ENCODE measurements at places on chromosomes 1 and 21.
A peak's percentile ranks its signal among the peaks of the same experiment; 100 is the strongest.

DNA sequence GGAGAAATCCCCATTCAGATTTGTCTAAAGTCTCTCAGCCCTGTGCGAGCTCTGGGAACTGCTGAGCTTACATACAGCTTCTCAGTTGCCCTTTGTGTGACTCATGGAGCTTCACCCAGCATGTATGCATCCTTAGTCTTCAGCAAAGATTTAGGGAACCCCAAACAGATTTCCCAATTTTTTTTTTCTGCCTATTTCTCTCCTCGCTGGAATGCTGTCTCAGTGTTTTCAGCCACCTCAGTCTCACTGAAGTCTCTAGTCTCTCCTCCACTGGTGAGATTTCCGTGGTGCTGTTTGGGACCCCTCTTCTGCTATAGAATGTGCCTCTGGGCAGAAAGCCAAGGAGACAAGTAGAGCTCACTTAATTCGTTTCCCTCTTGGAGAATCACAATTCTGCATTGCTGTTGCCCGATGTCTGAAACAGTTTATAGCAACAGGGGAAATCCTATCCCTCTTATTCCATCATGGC is 28.1 kb upstream of the TXLNA start:
- no peak for DNase-seq
- H3K27me3 ChIP-seq, result no peaks in the 10 kb centered on the region
- H3K27ac ChIP-seq, result no peak overlapping the region
- H3K4me3 ChIP-seq, result no peak overlapping the region

DNA sequence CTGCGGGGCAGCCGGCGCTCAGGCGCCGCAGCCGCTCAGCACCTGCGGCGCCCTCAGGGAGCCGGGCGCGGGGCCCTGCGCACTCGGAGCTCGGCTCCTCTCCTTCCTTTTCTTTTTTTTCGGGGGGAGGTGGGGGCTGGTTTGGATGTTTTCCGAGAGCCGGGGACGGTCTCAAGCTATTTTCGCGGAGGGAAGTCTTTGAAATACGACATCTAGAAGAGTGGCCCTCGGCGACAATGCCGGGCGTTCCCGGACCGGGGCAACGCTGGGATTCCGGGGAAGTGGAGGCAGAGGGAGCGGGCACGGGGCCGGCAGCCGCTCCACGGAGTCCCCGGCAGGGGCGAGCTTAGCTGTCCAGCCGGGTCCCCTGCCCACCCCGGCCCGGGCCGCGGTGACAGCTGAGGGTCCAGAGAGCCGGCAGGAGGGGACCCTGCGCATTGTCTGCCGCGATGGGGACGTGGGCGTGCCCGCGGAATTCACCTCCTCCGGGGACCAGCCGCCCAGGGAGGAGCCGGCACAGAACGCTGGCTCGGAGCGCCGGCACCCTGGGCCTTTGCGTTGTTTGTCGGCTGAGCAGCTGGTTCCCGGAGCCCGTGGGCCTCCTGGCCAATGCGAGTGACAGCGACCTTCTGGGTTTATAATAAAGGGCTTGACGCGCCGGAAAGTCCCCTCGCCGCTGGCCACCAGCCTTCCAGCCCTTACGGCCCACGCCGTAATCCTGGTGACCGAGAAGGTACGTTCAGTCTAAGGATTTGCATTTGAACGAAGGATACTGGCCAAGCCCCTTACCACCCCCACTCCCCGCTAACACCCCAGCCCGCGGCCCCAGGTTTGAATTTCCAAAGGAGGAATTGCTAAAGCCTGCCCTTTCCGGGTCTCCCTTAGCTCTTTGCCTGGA is 582 bp downstream of the SLC37A1 start:
- peaks cover 11% of the 10 kb centered on the region for H3K4me1 ChIP-seq
- H3K27ac ChIP-seq, result peak overlapping the region; percentile 94
- H3K36me3 ChIP-seq, result peaks cover 7% of the 10 kb centered on the region
- peak; percentile 79 for DNase-seq
- no peaks in the 10 kb centered on the region for H3K27me3 ChIP-seq

- no peak overlapping the region for H3K27ac ChIP-seq
- no peaks in the 10 kb centered on the region for H3K36me3 ChIP-seq
- no peak overlapping the region for H3K4me3 ChIP-seq
- peaks cover 7% of the 10 kb centered on the region for H3K27me3 ChIP-seq
Measured at GRCh38 chr1:2925918-2926317, 95.3 kb upstream of the ACTRT2 start.

DNA sequence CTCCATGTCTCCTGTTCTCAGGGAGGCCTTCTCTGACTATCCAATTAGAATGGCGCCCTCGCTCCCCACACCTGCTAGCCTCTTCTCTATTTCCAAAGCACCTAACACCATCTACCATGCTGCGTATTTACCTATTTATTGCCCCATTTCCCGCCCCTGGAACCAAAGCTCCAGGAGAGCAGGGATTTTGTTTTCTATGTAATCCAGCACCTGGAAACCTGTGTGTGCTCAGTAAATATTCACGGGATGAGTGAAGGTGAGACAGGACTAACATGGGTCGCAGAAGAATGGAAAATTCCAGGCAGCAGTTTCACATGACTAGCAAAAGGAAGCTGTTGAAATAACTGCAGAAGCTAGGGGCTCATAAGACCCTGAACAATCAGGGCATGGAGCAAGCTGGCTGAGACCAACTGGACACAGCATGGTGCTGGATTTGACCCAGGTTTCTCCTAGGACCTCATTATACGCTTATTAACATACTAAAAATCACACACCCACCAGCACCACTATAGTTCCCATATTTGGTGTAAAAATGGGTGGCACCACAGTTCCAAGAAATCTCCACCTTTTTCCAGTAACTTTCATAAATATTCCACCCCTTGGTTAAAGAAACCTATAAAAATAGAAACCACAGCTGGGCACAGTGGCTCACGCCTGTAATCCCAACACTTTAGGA is 15.1 kb upstream of the TENT5B start:
- no peak overlapping the region for H3K4me3 ChIP-seq
- peaks cover 3% of the 10 kb centered on the region for H3K4me1 ChIP-seq
- no peak overlapping the region for H3K27ac ChIP-seq
- no peaks in the 10 kb centered on the region for H3K36me3 ChIP-seq
- peaks cover 12% of the 10 kb centered on the region for H3K27me3 ChIP-seq

DNA sequence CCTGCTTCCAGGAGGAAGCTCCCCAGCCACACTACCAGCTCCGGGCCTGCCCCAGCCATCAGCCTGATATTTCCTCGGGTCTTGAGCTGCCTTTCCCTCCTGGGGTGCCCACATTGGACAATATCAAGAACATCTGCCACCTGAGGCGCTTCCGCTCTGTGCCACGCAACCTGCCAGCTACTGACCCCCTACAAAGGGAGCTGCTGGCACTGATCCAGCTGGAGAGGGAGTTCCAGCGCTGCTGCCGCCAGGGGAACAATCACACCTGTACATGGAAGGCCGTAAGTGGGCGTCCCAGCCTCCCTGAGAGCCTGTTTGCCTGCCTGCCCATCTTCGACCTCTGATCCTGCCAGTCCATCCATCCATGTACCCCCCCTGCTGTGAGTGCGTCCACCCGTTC is 3.6 kb downstream of the ECM1 start:
- H3K27me3 ChIP-seq, result no peaks in the 10 kb centered on the region
- H3K27ac ChIP-seq, result no peak overlapping the region
- peaks cover 12% of the 10 kb centered on the region for H3K36me3 ChIP-seq

DNA sequence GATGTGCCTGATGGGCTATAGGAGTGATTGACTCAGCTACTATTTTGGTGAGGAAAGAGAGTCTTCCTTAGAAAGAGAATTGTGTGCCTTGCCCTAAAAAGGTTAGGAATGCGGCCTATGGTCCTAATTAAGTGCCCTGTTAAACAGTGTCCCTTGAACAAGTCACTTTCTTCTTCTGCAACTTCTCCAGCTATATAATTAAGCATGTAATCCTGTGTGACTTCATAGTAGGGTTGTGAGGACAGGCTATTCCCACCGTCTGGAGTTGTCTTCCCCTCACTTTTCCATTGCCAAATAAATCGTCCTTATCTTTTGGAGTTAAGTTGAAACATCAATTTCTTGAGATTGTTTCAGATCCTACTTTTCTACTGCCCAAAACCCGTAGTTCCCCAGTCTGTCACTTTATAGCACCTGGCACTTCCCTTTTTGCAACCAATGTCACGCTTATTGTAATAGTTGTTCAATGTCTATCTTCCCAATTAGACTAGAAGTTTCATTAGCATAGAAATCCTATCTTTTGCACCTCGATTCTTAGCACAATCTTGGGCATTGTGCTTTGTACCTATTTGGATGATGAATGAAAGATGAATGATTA is 27.6 kb upstream of the SLC16A1 start:
- H3K4me3 ChIP-seq, result peak overlapping the region; percentile 51
- no peaks in the 10 kb centered on the region for H3K36me3 ChIP-seq
- peaks cover 18% of the 10 kb centered on the region for H3K4me1 ChIP-seq
- H3K27ac ChIP-seq, result peak overlapping the region; percentile 80
- no peak for DNase-seq

DNA sequence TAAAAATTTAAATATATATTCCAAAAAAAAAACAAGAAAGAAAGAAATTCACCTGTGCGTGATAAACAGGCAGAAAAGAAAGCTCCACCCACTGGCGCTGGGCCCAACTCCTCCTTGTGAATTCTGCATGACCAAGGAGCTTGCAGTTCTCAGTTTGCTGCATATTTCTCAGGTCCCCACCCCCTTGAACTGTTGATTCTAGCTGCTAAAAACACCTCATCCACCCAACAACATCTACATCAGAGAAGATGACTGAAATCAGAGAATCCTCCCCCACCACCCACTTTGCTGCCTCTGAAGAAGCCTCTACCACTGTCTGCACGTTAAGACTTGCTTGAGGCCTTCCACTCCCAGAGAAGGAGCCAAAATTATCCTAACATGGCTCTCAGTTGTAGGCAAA is 104.8 kb downstream of the RGS2 start:
- H3K4me1 ChIP-seq, result no peaks in the 10 kb centered on the region
- H3K36me3 ChIP-seq, result peaks cover 6% of the 10 kb centered on the region
- DNase-seq, result no peak
- no peak overlapping the region for H3K27ac ChIP-seq

DNA sequence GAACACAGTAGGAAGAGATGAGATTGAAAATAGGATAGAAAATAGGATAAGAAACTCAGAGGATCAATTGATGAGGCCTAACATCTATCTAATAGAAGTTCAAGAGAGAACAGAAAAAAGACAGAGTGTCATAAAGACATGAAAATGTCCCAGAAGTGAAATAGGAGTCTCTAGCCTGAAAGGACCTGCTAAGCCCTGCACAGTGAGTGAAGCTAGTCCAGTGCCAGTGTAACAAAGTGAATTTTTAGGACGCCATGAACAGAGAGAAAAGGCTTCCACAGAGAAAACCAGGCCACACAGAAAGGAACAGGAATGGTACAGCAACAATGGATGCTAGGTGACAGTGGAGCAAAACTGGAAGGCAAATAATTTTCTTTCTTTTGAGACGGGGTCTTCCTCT is 20.3 kb upstream of the LSS start:
- H3K4me1 ChIP-seq, result peaks cover 22% of the 10 kb centered on the region
- H3K4me3 ChIP-seq, result no peak overlapping the region
- peaks cover 40% of the 10 kb centered on the region for H3K36me3 ChIP-seq
- DNase-seq, result no peak

DNA sequence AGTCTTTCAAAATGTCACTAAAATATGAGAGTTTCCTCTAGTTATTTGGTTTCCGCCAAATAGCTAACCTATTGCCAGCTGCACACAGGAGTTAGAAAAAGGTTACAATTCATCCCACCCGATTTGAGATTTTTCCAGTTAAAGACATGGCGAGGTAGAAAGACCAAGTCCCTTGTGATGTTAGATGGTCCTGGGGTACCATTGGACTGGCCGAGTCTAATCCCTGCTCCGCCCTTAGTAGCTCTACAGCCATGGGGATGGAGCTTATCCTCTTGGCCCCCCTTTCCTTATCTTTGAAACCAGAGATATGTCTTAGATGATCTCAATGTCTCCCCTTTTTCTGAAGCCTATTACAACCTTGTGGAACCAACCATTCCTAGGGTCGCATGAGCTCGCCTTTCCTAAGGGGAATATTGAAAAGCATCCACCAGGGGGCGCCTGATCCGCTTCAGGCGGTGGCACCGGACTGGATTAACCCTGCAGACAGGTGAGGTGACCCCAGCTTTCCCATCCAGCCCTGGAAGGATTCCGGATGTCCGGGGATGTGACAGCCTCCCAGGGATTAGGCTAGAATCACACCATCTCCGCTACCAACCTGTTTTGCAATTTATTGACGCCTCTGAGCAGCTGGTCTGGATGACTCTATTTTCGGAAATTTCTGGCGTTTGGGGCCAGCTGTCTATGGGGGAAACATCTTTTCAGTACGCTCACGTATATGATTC is 68.3 kb upstream of the SIM2 start:
- no peak overlapping the region for H3K4me3 ChIP-seq
- no peak overlapping the region for H3K27ac ChIP-seq
- peaks cover 8% of the 10 kb centered on the region for H3K27me3 ChIP-seq
- no peaks in the 10 kb centered on the region for H3K4me1 ChIP-seq
- no peaks in the 10 kb centered on the region for H3K36me3 ChIP-seq
- DNase-seq, result peak; percentile 33

DNA sequence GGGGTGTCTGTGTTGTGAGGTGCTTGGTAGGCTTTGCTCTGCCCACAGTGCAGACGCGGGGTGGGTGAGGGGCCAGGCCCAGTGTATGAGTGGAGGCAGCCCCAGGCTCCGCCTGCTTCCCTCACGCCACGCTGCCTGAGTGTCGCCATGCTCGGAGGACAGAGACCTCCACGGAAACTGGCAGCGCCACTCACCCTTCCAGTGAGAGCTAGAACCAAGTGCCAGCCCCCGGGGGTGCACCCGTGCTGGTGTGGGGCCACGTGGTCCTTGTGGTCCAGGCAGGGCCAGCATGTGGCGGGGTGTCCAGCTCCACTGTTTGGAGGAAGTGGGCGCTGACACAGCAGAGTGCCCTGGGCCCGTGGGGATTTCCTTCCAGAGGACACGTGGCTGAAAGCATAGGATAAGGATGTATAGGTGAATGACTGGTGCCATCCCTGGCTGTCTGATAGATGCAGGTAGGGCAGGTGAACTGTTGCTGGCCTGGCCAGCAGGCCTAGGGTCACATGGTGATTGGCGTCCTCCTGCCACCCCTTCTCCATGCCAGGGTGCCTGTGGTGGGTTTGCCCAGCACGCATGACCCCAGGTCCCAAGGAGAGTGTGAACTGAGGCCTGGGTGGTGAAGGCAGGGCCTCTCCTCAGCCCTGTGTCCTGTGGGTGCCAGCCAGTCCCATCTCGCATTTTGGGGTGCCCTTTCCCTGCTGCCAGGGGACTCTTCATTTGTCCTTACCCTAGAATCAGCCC is 3.8 kb downstream of the LRRC3 start:
- DNase-seq, result no peak
- H3K4me1 ChIP-seq, result peaks cover 3% of the 10 kb centered on the region
- H3K27me3 ChIP-seq, result peaks cover 14% of the 10 kb centered on the region
- H3K4me3 ChIP-seq, result no peak overlapping the region
- no peak overlapping the region for H3K27ac ChIP-seq

GRCh38 chr1:195481293-195481692 is 1126.9 kb downstream of the KCNT2 start:
- DNase-seq, result no peak
- H3K27ac ChIP-seq, result no peak overlapping the region
- H3K4me3 ChIP-seq, result no peak overlapping the region
- H3K4me1 ChIP-seq, result no peaks in the 10 kb centered on the region

- DNase-seq, result no peak
- peaks cover 6% of the 10 kb centered on the region for H3K27me3 ChIP-seq
- no peaks in the 10 kb centered on the region for H3K4me1 ChIP-seq
- no peak overlapping the region for H3K4me3 ChIP-seq
Measured at GRCh38 chr1:34426325-34426896, 249.7 kb downstream of the C1orf94 start.

All from memory B cell (primary cell).